ENCODE measurements at places on chromosomes 1 and 21. TPM values are rescaled to one million over a fixed set of nuclear protein-coding genes. Genes with fewer than 3 reads are reported as not detected.

DNA sequence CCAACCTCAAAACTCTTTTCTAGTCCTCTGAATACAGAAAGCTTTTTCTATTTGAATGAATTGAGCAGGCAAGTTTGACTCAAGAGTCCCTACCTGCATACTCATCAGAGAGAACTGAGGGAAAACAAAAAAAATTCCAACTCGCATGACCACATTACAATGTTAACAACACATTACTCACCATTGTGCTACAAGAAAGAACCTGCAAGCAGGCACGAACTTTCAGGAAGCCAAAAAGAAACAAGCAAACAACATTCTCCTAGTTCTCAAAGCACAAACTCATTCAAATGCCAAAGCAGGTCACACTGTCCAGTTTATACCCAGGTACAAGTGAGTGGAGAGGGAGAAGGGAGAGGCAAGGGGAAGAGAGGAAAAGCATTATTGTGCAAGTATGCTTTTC is 14.6 kb downstream of the OTUD7B start:
- DNase-seq = no peak
- peak overlapping the region; percentile 56 for H3K27ac ChIP-seq
- H3K27me3 ChIP-seq = no peaks in the 10 kb centered on the region
- H3K4me1 ChIP-seq = peaks cover 32% of the 10 kb centered on the region
- H3K36me3 ChIP-seq = peaks cover 4% of the 10 kb centered on the region

DNA sequence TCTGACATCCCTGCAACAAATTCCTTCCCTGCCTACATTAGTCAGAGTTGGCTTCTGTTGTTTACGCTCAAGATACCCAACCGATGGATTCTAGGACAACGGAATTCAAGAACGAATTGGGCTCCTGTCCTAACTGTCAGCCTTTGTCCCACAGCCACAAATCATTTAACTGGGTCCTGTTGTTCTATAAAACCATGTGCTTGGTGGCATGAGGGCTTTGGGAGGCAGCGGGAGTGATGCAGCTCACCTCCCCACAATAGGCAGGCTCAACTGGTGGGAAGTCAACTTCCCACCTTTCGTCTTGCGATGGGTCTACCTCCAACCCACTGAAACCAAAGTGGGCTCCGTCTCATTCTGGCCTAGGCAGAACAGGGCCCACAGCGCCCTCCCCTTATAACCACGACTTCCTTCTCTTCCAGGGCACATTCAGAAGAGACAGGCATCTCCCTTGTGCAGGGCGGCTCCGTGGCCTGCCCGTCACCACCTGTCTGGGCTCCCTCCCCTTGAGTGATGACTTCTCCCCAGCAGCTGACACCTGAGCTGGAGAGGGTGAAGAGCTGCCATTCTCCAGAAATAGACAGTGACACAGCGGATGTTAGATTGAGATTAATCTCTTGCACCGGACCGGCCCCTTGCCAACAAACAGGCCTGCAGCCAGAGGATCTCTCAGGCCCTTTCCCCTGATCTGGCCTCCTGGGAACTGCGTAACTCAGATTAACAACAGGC is 26.5 kb downstream of the LRRC38 start:
- H3K27ac ChIP-seq = no peak overlapping the region
- H3K36me3 ChIP-seq = no peaks in the 10 kb centered on the region
- no peak for DNase-seq
- peaks cover 2% of the 10 kb centered on the region for H3K27me3 ChIP-seq
- no peaks in the 10 kb centered on the region for H3K4me1 ChIP-seq

GRCh38 chr1:212213784-212214183 is 71.4 kb upstream of the PPP2R5A start:
- H3K4me1 ChIP-seq = peaks cover 5% of the 10 kb centered on the region
- no peaks in the 10 kb centered on the region for H3K36me3 ChIP-seq
- no peaks in the 10 kb centered on the region for H3K27me3 ChIP-seq
- H3K4me3 ChIP-seq = no peak overlapping the region

DNA sequence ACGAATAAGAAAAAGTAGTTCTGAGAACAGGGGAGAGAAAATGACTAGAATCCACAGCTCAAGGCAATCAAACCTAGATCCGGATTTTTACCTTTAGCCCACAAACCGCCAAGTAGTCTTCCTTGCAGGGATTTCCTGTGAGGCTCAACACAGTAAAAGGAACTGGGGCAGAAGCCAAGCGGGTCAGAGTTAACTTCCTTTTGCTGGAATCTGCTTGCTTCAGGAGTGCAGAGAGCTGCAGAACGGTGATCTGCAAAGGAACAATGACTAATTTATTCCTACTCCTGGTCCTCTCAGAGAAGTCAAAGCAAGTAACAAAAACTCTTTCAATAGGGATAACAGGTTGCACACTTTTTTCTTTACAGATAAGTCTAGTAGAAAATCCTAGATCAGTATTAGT is 53.4 kb downstream of the UBR4 start:
- H3K27ac ChIP-seq = no peak overlapping the region
- H3K27me3 ChIP-seq = no peaks in the 10 kb centered on the region
- H3K4me1 ChIP-seq = peaks cover 3% of the 10 kb centered on the region
- no peak overlapping the region for H3K4me3 ChIP-seq

DNA sequence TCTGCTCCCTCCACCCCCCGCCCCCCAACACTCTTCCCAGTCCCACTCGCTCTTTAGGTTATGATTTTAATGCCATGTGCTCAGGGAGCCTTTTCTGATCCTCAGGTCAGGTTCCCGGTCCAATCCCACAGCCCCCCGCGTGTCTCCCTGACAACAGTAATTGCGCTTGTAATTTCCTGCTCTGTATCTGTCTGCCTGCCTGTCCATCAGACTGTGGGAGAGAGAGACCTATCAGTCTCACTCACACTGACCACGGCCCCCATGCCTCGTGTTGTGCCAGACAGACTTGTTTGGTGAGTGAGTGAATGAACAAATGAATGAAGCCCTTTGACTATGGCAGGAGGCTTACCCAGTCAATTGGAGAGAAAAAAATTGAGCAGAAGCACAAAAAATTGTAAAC is 50.8 kb upstream of the ECE1 start:
- no peak overlapping the region for H3K4me3 ChIP-seq
- DNase-seq = no peak
- H3K27me3 ChIP-seq = no peaks in the 10 kb centered on the region
- no peaks in the 10 kb centered on the region for H3K36me3 ChIP-seq
- peak overlapping the region; percentile 61 for H3K27ac ChIP-seq
- peaks cover 89% of the 10 kb centered on the region for H3K4me1 ChIP-seq

GRCh38 chr1:66570196-66570595 is 36.2 kb downstream of the SGIP1 start:
- H3K27ac ChIP-seq = no peak overlapping the region
- peaks cover 1% of the 10 kb centered on the region for H3K4me1 ChIP-seq
- H3K27me3 ChIP-seq = no peaks in the 10 kb centered on the region
- no peak for DNase-seq
- H3K4me3 ChIP-seq = no peak overlapping the region

DNA sequence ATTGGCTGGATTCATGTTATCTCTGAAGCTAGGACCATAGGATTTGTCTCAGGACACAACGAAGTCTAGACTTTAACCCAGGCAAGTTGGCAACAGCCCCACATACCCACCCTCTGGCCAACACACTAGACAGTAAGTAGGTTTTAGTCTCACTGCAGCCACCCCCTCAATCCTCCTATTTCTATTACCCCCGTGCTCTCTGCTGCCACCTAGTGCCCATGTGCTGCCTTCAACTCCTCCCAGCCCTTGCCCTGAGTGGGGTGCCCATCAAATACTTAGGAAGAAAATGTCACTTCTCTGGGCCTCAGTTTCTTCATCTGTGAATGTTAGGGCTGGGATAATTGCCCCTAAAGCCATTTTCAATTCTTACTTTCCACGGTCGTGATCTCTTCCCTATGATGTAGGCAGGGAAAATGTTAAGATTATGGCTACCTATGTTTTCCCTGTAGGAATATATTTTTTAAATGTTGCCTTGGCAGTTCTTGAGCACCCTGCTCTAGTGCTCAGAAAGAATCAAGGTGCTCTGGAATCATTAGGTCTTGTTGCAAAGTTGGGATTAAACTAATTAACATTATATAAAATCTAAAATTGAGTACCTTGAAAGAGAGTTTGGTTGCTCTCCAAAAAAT is 213.0 kb downstream of the LMX1A start:
- H3K4me3 ChIP-seq = no peak overlapping the region
- H3K4me1 ChIP-seq = peaks cover 3% of the 10 kb centered on the region

DNA sequence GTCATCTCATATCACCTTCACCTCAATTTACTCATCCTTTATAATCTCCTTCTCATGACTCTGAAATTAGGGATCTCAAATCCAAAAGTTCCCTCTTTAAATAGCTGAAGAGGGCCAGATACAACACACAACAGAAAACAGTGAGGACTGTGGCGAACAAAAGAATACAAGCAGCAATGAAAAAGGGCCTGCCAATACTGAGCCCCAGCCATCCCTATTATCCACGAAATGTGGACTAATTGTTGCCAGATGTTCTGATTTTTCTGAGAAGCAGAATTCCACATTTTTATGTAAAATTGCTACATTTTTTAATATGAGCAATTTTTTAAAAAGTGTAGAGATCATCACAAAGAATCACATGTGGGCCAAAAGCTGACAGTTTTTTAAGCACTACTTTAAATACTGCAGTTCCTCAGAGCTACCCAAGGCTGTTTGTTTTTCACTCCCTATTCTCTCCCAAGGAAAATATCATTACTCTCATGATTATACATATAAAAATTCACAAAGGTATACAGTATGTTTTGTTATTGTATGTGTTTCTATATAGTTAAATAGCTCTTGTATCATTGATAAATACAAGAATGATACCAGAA is 90.0 kb downstream of the ASH1L start:
- no peak overlapping the region for H3K4me3 ChIP-seq
- H3K36me3 ChIP-seq = peaks cover 8% of the 10 kb centered on the region
- no peaks in the 10 kb centered on the region for H3K27me3 ChIP-seq

DNA sequence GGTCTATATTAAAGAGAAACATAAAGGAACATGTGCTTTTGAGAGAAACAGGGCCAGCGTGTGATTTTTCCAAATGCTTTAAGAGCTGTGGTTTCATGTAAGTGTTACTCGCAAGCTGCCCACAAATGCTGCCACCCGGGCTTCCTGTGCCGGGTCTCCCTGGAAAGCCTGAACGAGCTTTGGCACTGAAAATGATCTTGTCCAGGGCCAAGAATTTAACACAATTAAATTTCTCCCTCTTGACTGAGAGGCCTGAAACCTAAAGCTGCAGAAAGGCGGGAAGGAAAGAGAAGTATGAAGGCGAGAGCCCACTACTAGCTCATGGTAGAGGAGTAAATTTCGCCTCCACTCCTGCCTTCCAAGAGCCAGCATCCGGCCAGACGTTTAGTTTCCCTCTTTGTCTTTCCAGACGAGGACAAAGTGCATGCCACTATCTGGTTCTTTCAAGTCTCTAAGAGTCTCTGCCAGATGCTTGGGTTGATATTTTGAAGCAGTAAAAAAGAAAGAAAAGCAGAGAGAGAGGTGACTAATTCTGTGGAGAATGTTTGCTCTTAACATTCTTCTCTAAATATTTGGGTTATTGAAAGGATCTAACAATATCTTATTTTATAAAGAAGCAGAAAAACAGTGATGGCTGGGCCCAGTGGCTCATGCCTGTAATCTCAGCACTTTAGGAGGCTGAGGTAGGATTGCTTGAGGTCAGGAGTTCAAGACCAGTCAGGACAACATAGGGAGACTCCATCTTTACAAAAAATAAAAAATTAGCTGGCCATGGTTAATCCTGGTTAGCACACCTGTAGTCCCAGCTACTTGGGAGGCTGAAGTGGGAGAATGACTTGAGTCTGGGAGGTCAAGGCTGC is 100.0 kb upstream of the HNRNPU start:
- DNase-seq = no peak
- H3K4me3 ChIP-seq = no peak overlapping the region
- H3K27ac ChIP-seq = peak overlapping the region; percentile 4

- H3K36me3 ChIP-seq = no peaks in the 10 kb centered on the region
- H3K27ac ChIP-seq = peak overlapping the region; percentile 75
- no peak for DNase-seq
- H3K27me3 ChIP-seq = no peaks in the 10 kb centered on the region
- H3K4me1 ChIP-seq = peaks cover 53% of the 10 kb centered on the region
- H3K4me3 ChIP-seq = no peak overlapping the region
These were observed 17.4 kb downstream of the CNST start for GRCh38 chr1:246583448-246584185.

GRCh38 chr1:10538646-10539355 is 64.1 kb downstream of the PEX14 start:
- H3K27ac ChIP-seq = no peak overlapping the region
- DNase-seq = no peak
- H3K27me3 ChIP-seq = no peaks in the 10 kb centered on the region
- H3K36me3 ChIP-seq = peaks cover 30% of the 10 kb centered on the region
- no peak overlapping the region for H3K4me3 ChIP-seq

DNA sequence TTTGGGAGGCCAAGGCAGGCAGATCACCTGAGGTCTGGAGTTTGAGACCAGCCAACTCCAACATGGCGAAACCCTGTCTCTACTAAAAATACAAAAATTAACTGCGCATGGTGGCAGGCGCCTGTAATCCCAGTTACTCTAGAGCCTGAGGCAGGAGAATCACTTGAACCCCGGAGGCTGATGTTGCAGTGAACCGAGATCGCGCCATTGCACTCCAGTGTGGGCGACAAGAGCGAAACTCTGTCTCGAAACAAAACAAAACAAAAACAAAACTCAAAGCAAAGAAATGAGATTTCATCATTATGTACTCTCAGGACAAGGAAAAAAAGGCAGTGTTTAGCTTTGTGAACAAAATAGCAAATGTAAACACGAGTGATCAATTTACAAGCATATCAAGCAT is 61.0 kb downstream of the LAMC2 start:
- no peak for DNase-seq
- no peaks in the 10 kb centered on the region for H3K36me3 ChIP-seq
- H3K27ac ChIP-seq = no peak overlapping the region
- no peak overlapping the region for H3K4me3 ChIP-seq
- H3K4me1 ChIP-seq = peaks cover 6% of the 10 kb centered on the region
- no peaks in the 10 kb centered on the region for H3K27me3 ChIP-seq

DNA sequence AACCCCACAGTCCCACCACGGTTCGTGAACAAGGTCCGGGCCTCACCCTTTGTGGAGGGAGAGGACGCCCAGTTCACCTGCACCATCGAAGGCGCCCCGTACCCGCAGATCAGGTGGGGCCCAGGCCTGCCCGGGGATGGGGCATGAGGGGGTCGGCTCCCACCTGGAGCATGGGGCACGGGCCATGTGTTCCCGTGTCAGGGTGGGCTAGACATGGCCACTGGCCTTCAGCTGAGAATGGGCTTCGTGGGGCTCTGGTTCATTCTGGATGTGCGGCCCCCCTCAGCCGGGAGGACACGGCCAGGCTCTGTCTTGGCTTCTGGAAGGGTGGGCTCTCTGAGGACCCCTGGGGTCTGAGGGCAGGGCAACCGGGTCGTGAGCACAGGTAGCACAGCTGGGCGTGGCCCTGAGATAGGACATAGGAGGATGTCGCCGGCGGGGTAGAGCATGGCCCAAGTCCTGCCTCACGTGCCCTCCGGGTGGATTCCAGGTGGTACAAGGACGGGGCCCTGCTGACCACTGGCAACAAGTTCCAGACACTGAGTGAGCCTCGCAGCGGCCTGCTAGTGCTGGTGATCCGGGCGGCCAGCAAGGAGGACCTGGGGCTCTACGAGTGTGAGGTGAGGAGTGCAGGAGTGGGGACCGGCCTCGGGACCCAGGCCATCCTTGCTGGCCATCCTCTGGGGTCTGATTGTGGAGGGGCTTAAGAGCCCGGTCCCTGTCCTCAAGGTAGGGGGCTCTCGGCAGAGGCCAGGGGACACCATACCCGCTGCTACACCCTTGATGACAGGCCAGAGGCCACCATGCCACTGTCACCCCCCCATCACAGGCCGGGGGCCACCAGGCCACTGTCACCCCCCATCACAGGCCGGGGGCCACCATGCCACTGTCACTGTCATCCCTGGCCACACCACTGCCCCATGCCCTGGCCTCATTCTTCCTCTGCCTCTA is 55.5 kb downstream of the TRIM11 start:
- DNase-seq = peak; percentile 54
- H3K4me1 ChIP-seq = peaks cover 4% of the 10 kb centered on the region
- no peaks in the 10 kb centered on the region for H3K36me3 ChIP-seq
- no peaks in the 10 kb centered on the region for H3K27me3 ChIP-seq
- no peak overlapping the region for H3K4me3 ChIP-seq

The ANGPTL1 gene
- 11.2 TPM for total RNA-seq

The NLRP3 gene
- 0.87 TPM for total RNA-seq
